A549 treated with Hydrocortisone at 1 μM for 4 hours (cell line): ENCODE measurements at places on chromosomes 12 and 14. TPM values are rescaled to one million over a fixed set of nuclear protein-coding genes. Genes with fewer than 3 reads are reported as not detected.

ZC2HC1C gene
- total RNA-seq: 4.5 to 5.6 TPM (median 4.7 TPM) in 5 replicates

WASHC3 gene
- 29.1 to 31.7 TPM (median 30.9 TPM) in 5 replicates for total RNA-seq

KCNC2 gene
- not detected in 5 replicates for total RNA-seq

GZMB gene
- total RNA-seq: not detected in 5 replicates

LRRC43 gene
- total RNA-seq: 0.09 to 0.52 TPM (median 0.13 TPM) in 4 of 5 replicates, not detected in the other

ENDOU gene
- 0.05 TPM in 2 of 5 replicates, not detected in the others for total RNA-seq

KIF26A gene
- 2.9 to 4.3 TPM (median 3.9 TPM) in 5 replicates for total RNA-seq

IRAK4 gene
- 3.7 to 5.1 TPM (median 4.8 TPM) in 5 replicates for total RNA-seq

KIF5A gene
- 0.17 to 0.23 TPM (median 0.18 TPM) in 5 replicates for total RNA-seq

CCDC196 gene
- not detected in 5 replicates for total RNA-seq

HECTD1 gene
- total RNA-seq: 55.0 to 88.4 TPM (median 62.2 TPM) in 5 replicates

PPP1R1A gene
- total RNA-seq: 0.07 to 0.33 TPM (median 0.13 TPM) in 5 replicates
